ENCODE measurements at places on chromosomes 16 and 17.

- DNase-seq: no peak
These were observed 16.5 kb downstream of the CBFA2T3 start for GRCh38 chr16:88960516-88960915.

DNA sequence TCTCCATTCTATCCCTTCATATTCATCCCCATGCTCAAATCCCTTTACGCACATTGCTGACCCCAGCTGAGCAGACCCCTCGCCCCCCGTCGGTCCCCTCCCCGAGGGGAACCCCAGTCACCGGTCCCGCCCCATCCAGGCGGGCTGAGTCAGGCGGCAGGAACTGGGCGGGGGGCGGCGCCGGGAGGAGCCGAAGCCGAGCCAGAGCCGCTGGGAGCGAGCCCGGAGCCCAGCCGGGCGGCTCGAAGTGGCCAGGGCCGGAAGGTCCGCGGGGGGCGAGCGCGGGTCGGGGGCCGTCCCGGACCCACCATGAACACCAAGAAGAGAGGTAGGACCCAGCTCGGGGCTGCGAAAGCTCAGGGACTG, 8.6 kb downstream of the RIPOR1 start:
- no peak for DNase-seq

- DNase-seq: no peak
These were observed 43.8 kb upstream of the EFCAB3 start for GRCh38 chr17:62336527-62336926.

- no peak for DNase-seq
These were observed 9.4 kb upstream of the NPTX1 start for GRCh38 chr17:80485846-80486245.

GRCh38 chr17:65759532-65759931, 198.1 kb upstream of the AXIN2 start:
- DNase-seq: no peak

- no peak for DNase-seq
These were observed 19.4 kb downstream of the KPNB1 start for GRCh38 chr17:47669081-47669480.

GRCh38 chr17:38605411-38605840, 326 bp downstream of the SRCIN1 start:
- DNase-seq: no peak

DNA sequence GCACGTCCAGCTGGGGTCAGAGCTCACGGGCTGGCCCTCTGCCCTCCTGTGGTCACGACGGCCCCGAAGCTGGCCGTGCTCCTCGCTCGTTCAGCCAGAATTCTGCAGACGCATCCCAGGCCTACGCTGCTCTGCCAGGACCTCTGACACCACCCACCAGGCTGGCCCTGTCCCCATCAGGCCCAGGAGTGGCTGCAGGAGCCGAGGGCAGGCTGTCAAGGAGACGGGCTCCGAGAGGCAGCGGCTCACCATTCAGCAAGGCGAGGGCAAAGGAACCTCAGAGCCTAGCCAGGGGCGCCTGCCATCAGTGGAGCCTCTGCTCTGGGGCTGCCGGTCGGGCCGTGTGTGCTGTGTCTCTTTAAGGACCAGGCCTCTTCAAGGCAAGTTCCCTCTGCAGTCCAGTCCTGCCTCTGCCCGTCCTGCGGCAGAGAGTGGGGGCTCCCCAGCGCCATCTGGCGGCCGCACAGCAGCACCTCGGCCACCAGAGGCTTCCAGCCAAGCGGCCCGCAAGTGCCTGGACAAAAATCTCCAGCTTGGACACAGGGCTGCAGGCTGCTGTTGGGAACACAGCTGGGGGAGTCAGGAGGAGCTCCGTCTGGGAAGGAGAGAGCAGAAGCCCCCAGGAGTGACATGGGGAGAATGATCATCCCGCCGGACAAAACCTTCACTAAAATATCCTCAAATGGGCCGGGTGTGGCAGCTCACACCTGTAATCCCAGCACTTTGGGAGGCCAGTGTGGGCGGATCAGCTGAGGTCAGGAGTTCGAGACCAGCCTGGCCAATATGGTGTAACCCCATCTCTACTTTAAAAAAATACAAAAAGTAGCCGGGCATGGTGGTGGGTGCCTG, 7.4 kb upstream of the ABR start:
- DNase-seq: peak; percentile 54

DNA sequence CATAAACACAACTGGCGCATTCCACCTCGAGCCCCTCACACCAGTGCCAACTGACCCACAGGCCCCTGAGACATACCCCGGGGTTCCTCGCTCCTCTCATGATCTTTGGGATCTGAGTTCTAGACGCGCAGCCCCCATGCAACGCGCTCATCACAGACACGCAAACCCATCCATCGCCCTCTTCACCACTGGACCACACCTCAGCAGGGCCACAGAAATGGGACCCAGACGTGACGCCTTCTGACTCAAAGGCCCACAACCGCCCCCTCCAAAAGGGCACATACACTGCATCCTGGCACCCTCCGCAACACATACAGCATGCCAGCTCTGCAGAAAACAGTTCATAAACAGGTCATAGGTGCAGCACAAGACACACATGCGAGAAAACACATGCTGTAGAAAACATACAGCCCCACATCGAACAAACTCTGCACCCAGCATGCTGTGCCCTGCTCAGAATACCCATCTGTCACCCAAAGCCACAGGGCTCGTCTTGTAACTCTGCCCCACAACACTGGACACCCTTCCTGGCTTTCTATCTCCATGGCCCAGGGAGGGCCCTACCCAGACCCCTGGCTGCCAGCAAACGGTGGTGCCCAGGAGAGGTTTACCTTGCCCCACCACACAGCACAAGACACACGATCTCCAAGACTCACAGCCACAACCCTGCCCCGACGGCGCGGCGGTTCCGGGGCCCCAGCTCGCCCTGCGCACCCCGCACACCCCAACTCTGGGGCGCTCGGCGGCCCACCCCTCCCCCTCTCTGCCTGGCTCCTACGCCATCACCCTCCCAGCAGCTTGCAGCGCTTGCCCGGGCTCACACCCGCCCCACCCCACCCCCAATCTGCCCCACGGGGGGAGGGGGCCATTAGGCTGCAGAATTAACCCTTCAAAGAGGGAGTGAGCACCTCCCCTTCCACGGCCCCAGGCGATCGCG, 887 bp downstream of the ZBTB4 start:
- no peak for DNase-seq
